Fibroblast of upper back skin (primary cell): ENCODE measurements at places on chromosomes 2 and 18.

- DNase-seq, result peak; percentile 38
Observed at GRCh38 chr2:53448591-53448990, 319.0 kb upstream of the CHAC2 start.

GRCh38 chr2:29761278-29761677 lies 160.1 kb downstream of the ALK start:
- peak; percentile 30 for DNase-seq

DNA sequence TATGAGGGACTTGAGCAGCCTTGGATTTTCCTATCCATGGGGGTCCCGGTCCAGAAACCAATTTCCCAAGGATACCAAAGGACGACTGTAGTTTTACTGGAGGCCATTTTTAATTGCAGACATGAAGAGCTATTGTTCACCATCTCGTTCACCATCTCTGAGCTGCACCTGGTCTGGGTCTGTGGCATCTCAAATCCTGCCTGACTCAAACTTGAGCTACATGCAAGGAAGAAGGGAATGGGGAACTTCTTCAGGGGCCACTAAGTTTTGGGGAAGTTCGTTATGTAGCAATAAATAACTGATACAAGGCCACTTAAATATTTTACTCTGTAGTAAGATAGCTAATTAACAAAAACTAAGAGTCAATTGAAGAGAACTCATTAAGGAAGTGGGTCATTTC lies 2.1 kb upstream of the SMCHD1 start:
- no peak for DNase-seq

DNA sequence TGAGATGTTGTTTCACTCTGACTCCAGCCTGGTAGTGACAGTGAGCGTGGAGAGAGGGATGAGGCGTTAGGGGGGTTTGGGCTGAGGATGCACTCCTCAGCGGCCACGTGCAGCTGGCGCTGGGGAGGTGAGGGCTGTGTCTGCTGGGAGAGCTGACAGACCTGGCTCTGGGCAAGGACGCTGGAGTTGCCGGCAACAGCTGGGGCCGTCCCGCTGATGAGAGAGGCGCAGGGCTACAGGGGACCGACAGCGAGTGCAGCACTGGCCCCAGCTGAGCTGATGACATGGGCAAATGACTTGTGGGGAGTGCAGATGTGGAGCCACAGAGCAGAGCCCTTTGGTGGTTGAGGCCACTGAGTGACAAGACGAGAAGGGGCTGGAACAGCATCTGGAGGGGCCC lies 38.4 kb downstream of the COA5 start:
- DNase-seq, result no peak

DNA sequence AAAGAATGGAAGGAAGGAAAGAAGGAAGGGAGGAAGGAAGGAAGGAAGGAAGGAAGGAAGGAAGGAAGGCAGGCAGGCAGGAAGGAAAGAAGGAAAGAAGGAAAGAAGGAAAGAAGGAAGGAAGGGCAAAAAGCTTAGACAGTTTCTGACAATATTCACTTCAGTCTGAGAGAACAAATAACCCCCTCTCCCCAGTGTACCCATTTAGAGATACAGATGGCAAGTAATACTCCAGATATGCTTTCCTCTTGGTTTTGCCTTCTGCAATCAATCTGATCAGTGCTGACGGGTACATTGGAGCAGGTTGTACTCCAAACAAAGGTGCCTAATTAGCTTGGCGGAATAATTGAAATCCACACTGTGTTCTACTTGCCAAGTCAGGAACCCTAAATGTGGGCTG lies 534.6 kb upstream of the TMEFF2 start:
- DNase-seq, result no peak

- peak; percentile 56 for DNase-seq
Observed at GRCh38 chr18:25759111-25759510, 331.3 kb downstream of the SS18 start.

DNA sequence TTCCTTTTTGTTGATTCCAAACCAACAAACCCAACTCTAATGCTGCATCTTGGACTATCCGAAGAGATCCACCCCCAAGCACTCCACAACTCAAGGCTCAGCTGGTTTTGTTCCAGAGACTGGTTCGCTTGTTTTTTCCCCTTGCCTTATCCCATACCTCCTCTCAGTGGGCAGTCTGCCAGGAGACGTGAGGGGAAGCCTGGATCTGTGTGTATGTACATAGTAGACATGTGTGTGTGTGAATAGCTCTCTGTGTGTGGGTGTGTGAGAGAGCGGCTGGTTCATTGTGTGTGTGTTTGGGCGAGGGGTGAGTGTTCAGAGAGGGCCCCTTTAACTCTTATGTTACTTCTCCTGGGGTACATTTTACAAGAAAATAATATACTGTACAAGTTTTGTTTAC lies 94.4 kb downstream of the NRP2 start:
- no peak for DNase-seq

GRCh38 chr2:217954971-217955740 lies 47.6 kb downstream of the TNS1 start:
- no peak for DNase-seq

- no peak for DNase-seq
Observed at GRCh38 chr2:53516650-53517049, 251.0 kb upstream of the CHAC2 start.

- DNase-seq, result no peak
Observed at GRCh38 chr2:12436483-12436882, 280.3 kb upstream of the TRIB2 start.

DNA sequence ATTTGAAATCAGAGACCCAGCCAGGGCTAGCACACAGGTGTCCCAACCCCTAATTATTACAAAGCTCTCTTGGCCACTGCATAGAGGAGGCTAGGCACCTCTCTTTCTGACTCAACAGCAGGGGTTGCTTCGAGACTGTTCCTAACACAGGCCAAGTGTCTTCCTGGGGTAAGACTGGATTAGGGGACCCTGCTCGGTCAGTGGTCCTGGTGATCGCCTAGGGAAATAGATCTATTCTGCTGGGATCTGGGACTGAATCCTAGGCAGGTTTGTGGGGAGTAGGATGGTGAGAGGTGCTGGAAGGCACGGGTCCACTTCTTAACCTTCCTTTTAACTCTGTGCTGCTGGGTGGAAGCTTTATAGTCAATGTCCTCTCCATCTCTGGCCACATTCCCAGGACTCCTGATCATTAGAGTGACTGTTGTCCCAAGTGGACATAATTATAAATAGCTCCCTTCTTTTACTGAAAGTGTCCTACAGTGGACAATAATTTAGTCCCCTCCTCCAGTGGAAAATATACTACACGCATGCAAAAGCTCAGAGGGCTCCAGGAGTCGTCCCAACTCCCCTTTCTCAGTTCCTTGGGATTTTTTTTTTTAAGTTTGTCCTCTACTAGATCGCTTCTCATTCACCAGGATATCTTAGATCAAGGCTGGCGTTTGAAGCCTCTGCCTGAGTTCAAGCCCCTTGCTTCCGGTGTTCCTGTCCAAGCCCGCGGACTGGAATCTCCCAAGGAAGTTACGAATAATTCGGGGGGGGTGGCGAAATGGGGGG lies 1.3 kb upstream of the TRIB2 start:
- no peak for DNase-seq

GRCh38 chr2:192407692-192408091 lies 213.0 kb upstream of the TMEFF2 start:
- no peak for DNase-seq

- peak; percentile 38 for DNase-seq
Observed at GRCh38 chr18:33751613-33752221, 173.7 kb downstream of the ASXL3 start.

GRCh38 chr2:30072250-30072842 lies 74.5 kb upstream of the YPEL5 start:
- peak; percentile 73 for DNase-seq

GRCh38 chr2:17646838-17647701 lies 106.5 kb downstream of the SMC6 start:
- DNase-seq, result no peak

- DNase-seq, result no peak
Observed at GRCh38 chr2:177783835-177784744, 288.5 kb downstream of the PDE11A start.

DNA sequence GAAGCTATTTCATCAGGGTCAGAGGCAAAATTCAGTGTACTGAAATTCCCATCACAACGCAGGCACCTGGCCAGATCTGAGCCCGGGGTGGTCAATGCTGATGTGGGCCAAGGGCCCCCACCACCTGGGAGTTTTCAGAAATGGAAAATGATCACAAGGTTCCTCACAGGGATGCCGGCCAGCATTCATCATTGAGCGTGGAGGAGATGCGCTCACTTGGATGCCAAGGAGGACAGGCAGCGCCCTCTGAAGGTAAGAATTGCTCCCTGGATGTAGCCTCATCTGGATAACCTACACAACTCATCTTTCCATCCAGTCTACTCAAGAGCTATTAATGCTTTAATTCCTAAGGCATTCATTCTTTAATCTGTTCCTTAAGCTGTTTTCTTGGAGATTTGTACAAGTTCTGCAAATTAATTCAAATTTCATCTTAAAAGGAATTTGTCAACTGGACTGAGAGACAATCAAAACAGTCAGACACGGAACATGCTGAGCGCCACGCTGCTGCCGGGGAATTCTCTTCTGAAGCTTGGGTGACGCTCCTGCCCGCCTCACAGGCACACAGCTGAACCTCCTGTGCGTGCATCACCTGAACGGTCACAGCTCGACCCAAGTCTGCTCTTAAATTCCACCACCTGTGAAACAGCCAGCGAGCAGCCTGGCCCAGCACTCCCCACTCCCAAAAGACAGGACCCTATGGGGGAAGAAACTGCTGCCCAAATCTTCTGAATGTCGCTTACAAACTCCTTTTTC lies 206.7 kb downstream of the HDAC4 start:
- DNase-seq, result no peak

- DNase-seq, result no peak
Observed at GRCh38 chr2:110143982-110144381, 28.4 kb upstream of the MALL start.

DNA sequence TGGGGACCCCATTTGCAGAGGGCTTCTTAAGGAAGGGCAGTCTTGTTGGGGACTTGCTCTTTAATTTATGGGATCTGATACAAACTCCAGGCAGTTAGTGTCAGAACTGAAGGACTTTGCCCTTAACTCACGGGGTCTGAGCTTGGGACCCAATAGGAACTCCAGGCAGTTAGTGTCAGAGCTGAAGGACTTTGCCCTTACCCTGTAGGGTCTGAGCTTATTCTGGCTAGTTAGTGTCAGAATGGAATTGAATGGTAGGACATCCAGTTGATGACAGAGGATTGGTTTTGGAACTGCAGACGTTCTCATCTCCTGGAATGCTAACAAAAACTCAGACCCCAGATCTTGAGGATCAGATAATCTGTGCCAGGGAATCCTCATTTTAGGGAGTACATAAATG lies 256.9 kb upstream of the COPS8 start:
- DNase-seq, result no peak

DNA sequence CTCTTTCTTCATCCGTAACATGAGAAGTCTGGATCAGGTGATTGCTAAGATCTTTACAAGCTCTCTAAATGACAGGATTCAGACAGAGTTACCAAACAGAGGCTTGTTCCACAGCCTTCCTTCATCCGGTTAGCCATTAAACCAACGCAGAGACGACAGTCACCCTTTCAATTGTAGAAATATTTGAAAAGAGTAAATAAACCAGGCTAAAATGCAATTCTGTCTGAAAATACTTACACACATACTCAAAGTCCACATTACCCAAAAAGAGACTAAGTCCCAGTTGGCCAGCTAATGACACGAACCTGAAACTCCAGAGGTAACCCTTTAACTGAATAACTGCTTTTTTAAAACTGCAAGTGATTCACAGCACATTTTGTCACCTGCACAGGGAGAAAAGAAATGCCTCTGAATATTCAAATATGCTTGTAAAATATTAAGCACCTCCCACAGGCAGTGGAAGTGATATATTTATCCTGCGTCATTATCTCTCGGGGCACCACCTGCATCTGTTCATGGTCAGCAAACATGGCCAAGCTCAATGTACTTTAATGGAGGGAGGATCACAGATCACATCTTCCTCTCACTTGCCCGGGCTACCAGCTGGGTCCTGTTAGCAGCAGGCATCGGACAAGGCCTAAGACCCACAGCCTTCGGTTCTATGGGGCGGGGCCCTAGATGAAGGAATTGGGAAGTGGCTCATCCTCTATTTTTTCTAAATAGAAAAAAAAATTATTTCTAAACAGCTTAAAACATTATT lies 38.8 kb upstream of the DNER start:
- DNase-seq, result no peak

DNA sequence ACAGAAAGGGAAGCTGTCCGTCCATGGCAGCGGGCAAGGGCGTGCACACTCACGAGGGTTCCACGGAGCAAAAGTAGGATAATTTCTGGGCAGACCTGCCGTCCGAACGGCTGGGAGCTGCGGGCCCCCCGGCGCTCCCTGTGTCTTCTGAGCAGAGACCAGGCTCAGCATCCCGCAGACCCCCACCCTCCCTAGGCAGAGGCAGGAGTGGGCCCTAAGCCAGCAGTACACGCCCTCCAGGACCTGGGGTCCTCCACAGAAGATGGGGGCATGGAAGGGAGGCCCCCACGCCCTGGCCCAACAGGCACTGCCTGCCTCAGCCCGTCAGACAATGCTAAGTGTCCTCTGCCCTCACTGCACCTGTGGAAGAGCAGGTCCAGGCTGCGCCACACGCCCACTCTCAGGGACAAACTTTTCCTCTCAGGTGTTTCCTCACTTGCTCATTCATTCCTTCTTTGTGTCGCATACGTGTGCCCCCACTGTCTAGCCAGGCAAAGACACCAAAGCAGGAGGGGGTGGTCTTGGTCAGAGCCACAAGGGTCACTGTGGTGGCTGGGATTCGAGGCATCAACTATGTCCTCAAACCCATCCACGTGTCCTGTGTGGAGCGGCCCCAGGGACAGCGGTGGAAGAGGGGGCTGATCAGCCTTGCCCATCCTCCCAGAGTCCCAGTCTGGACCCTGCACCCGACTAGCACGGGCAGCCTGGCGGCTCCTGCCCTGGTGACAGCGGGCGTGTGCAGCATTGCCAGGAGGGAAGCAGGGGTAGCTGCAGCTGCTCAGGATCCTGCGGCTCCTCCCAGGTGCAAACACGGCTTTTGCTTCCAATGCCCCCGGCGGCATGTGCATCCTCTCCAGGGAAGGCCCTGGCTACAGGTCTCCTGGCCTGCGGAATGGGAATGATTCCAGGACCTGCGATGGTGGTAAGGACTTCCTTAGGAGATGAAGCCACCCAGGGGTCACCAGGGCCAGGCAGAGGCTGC lies 2.4 kb upstream of the GPC1 start:
- no peak for DNase-seq

- DNase-seq, result no peak
Observed at GRCh38 chr2:109353806-109354745, 225.1 kb downstream of the SH3RF3 start.

DNA sequence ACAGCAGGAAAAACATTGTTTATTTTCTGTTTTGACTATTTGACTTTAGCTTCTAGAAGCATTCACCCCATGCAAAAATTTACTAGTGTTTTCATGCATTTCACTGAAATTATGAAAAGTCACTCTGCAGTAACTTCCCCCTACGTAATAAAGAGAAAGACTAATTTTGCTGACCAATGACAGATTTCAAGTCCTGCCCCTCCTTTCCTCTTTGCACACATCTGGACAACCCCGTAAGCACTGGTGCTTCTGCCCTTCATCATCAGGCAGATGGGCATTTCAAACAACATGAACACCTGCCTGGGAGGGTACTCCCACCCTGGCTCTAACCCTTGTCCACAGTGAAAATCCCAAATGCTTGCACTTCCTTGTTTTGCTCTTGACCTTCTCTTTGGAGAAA lies 815.0 kb upstream of the ID2 start:
- DNase-seq, result no peak
